ENCODE measurements at places on chromosomes 1 and 21. TPM values are rescaled to one million over a fixed set of nuclear protein-coding genes. Genes with fewer than 3 reads are reported as not detected.

The SLC45A3 gene
- 0.53 TPM for total RNA-seq

The NBPF20 gene
- 1.2 TPM for total RNA-seq

DNA sequence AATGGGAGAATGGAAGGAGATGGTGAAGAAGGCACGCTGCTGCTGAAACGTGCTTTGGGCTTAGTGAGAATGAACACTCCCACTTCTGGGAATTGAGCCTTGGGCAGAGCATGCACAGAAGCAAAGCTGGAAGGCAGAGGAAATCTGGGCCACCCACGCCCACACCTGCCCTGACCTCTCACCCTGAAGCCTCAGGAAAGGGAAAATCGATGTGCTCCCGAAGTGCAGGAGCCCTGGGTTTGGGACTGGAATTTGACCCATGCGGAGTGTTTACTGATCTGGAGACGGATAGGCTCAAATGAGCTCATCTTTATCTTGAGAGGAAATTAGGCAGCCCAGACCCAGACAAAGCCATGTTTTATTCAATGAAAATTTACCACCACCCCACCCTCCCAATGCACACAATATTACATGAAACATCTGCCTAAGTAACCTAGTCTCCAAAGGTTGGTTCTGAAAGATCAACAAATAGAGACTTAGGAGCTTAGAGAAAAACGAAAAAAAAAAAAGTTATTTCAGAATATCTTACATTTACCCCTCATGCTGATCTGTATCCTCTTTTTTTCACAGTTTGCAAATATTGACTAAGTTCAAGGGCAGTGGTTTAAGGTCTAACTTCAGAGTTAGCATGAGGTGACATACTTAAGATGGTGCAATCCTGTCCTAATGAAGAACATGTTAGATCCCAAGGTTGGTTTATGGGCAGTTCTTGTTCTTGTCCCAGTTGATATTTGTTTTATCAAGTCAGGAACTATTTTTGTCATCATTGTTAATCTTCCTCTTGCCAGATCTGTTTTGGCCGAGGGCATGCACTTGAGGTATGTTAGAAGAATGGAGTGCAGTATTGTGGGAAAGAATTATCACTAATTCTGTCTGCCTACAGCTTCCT lies 63.0 kb downstream of the PROX1 start:
- DNase-seq, result no peak

DNA sequence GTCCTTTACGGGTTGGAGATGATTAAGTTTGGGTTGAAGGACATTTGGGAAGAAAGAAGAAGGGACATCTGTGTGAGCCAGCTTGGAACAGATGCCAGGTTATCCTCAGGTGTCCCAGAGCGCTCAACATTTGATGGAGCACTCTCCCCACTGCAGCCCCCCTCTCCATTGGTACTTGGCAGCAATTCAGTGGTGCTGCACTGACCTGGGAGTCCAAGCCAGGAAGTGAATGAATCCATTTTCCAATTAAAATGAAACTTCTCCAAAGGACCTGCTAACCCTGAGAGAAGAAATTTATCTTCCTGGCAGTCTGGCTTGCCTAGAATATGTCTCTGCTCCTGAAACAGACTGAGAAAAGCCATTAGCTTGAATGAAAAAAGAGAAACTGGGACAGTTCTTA lies 67.1 kb downstream of the FGGY start:
- no peak for DNase-seq

DNA sequence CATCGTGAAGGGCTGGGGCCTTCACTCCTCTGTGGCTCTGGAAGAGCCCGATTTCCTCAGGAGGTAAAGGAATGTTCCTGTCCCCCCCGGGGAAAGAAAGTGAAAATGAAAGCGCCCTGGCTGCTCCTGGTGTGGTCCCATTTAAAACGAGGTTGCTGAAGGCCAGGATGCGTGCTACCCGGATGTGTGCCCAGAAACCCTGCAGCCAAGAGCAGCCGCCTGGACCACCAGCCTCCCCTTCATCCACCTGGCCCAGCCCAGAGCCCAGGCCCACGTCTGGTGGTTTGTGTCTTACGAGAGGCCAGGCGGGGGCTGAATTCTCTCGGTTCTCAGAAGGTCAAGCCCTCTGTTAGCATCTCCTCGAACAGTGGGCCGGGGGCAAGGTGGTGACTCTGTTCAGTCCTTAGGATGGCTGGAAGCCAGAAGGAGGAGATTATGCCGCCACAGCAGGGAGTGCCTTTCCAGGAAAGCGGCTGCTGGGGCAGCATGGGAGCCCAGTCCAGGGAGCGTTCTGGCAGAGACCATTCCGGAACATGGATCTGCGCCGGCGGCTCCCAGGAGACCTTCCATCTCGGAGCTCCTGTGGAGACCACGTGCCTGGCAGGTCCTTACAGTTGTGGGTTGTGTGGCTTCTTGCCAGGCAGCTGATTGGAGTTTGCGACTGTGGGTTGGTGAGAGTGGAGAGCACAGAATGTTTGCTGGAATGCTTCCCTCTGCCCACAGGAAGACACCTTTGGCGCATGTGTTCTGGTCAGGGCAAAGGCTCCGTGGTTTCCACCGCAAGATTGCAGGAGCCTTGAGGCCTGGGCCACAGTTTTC lies 1.4 kb downstream of the GUK1 start:
- peak; percentile 51 for DNase-seq

GRCh38 chr1:178798232-178798861 lies 72.5 kb downstream of the ANGPTL1 start:
- DNase-seq, result no peak

GRCh38 chr1:204837440-204838084 lies 33.1 kb upstream of the NFASC start:
- peak; percentile 56 for DNase-seq

DNA sequence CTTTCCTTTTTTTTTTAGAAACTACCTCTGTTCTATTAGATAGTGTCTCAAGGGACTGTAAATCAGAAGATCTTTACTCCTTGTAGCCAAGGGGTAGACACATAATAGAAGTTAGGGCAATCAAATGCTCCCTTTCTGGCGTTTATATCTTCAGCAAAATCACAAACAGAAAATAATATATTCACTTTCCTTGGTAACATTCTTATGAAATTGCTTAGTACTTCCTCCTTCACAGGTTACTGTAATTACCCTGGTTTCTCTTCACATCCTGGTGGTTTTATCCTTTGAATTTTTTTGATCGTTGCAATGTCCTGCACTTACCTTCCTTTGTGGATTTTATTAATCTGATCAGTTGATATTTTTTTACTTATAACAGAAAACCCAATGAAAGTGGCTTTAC lies 1064.9 kb downstream of the NCAM2 start:
- no peak for DNase-seq

GRCh38 chr1:117821382-117821755 lies 108.1 kb downstream of the GDAP2 start:
- no peak for DNase-seq

DNA sequence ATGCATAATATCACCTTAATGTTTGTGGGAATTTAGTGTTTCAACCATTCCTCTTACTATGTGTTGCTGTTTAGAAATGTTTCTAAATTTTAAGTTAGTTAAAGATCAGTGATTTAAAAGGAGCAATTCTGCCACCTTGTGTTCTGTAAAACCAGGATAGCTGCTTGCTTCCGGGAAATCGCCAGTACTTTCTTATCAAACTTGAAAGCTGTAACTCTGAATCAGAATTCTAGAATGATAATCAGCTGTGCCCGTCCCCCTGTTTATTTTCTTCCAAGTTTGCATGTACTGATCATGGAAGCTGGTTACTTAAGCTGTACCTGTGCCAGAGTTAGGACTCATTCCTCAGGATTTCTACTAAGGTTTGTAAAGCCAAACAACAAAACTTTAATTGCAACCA lies 656.4 kb downstream of the LTN1 start:
- no peak for DNase-seq

DNA sequence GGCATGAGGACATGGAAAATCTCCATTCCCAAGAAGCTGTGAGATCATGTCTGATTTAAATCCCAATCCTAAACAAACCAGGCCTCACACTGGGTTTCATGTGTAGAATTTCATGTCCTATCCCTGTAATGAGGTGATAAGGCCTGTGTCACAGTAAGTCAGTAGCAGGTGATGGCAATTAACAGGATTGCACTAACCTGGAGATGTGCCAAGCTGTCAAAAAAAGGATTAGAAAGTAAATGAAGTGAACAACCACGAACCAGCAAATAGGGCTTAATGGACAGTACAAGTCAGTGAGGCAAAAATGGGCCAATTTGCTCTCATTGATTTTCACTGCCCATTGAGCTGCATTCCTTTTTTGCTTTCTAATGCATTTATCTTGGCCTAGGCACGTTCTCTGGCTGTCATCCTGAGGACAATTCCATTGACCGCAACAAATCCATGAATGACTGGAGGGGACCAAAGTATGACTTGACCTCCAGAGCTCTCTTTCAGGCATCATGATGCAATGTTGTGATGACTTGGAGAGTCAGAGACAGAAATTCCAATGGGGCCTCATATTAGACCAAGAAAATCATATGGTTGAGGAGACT lies 673.6 kb upstream of the ADGRL2 start:
- DNase-seq, result no peak

DNA sequence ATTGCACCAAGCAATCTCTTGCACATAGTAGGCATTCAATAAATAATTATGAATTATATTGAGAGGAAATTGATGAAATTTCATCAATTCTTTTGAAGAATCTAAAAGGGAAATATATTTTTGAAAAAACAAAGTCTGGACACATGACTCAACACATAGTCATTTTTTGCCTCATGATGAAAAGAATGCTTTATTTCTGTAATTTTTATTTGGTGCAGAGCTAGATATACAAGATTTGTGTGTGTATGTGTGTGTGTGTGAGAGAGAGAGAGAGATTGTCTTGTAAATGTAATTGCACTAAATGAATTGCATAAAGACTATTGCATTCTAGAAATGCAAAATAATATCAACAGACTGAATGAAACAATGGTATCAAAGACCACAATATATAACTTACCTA lies 206.2 kb upstream of the C1orf87 start:
- no peak for DNase-seq

GRCh38 chr1:199287206-199287605 lies 648.4 kb downstream of the PTPRC start:
- no peak for DNase-seq
